ENCODE measurements at places on chromosomes 12 and 14. TPM values are rescaled to one million over a fixed set of nuclear protein-coding genes. Genes with fewer than 3 reads are reported as not detected.

KRT83 gene
- total RNA-seq = 14.5 TPM

LRTM2 gene
- total RNA-seq = not detected

CLEC2B gene
- total RNA-seq = 1.8 TPM

CLEC2A gene
- not detected for total RNA-seq

WSCD2 gene
- total RNA-seq = not detected

OR4E2 gene
- total RNA-seq = not detected

MDGA2 gene
- not detected for total RNA-seq

PIWIL1 gene
- total RNA-seq = not detected

DNAI7 gene
- not detected for total RNA-seq

CLEC9A gene
- total RNA-seq = not detected

CIDEB gene
- total RNA-seq = 0.52 TPM

CISTR gene
- not detected for total RNA-seq

CABP1 gene
- not detected for total RNA-seq

TAS2R13 gene
- 0.68 TPM for total RNA-seq

SDSL gene
- 21.1 TPM for total RNA-seq

PRH2 gene
- not detected for total RNA-seq

KCNK10 gene
- total RNA-seq = not detected

LHX5 gene
- not detected for total RNA-seq

TPH2 gene
- not detected for total RNA-seq

SYCP3 gene
- not detected for total RNA-seq

CLSTN3 gene
- total RNA-seq = 40.2 TPM

CLEC6A gene
- total RNA-seq = not detected

RSRC2 gene
- 74.9 TPM for total RNA-seq

TAS2R43 gene
- not detected for total RNA-seq

ASB2 gene
- total RNA-seq = not detected

KRT86 gene
- total RNA-seq = 45.1 TPM

C1QL4 gene
- 0.20 TPM for total RNA-seq

OAS2 gene
- 0.71 TPM for total RNA-seq

NRXN3 gene
- total RNA-seq = not detected

OR6J1 gene
- total RNA-seq = not detected

PYM1 gene
- total RNA-seq = 50.5 TPM

REM2 gene
- total RNA-seq = 0.47 TPM

ATN1 gene
- total RNA-seq = 83.7 TPM

GLT1D1 gene
- not detected for total RNA-seq

PTCSC3 gene
- total RNA-seq = not detected

DENND5B gene
- 18.6 TPM for total RNA-seq

KRT2 gene
- total RNA-seq = not detected

SERPINA12 gene
- total RNA-seq = not detected

TMEM253 gene
- total RNA-seq = 1.6 TPM

SRRM4 gene
- not detected for total RNA-seq

EPS8 gene
- 85.3 TPM for total RNA-seq

FAM181A gene
- not detected for total RNA-seq

LGALS3 gene
- 178 TPM for total RNA-seq

LRR1 gene
- 19.8 TPM for total RNA-seq

PIK3C2G gene
- 10.6 TPM for total RNA-seq

SLC6A12 gene
- total RNA-seq = not detected

SLC25A47 gene
- total RNA-seq = not detected

DBX2 gene
- not detected for total RNA-seq

WNK1 gene
- total RNA-seq = 123 TPM

RNASE9 gene
- total RNA-seq = not detected

CD69 gene
- total RNA-seq = not detected

BCL2L14 gene
- not detected for total RNA-seq

MRPS35 gene
- 63.8 TPM for total RNA-seq

KRT71 gene
- not detected for total RNA-seq

NIN gene
- total RNA-seq = 33.0 TPM

MYF5 gene
- total RNA-seq = not detected

Measured in MCF 10A (cell line).